ENCODE measurements at places on chromosomes 16 and 17.

GRCh38 chr17:78672871-78673371, 95.7 kb upstream of the DNAH17 start:
- DNase-seq: peak; percentile 18

GRCh38 chr17:3965118-3965800, 1.0 kb upstream of the ATP2A3 start:
- peak; percentile 90 for DNase-seq

- DNase-seq: no peak
Observed at GRCh38 chr16:19722981-19723380, 4.9 kb downstream of the IQCK start.

GRCh38 chr17:81057777-81058176, 22.8 kb downstream of the BAIAP2 start:
- DNase-seq: no peak

DNA sequence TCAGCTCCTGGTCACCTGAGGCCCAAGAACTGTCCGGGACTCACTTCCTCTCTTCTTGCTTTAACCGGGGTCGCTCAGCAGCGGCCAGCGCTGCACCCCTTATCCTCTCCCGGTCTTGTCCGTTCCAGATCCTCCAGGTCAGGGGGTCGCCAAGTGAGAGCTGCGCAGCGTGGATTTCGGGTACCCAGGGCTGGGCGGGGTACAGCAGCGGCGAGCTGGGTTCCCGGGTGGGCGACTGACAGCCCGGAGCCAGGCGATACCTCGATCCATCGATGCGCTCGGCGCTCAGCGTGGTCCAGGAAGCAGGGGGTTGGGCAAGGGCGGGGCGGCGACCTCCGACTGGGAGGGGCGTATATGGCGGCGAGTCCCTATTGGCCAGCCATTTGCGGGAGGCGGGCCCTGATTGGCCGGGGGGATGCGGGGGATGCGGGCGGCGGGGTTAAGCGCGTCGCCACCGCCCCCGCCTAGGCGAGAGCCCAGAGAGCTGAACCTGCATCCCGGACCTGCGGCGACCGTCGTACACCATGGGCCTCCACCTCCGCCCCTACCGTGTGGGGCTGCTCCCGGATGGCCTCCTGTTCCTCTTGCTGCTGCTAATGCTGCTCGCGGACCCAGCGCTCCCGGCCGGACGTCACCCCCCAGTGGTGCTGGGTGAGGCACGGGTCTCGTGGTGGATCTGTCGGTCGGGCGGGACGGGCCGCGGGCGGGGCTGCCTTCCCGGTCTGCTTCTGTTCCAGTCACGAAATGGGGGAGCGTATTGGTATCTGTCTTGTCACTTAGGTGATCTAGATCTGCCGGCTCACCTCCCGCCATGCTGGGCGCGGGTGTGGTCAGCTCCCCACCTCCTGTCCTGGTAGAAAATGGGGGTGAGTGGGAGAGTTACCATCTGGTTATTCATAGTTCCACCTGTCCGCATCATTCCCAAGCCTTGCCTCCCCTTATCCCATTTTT, at the start of gene PLA2G15:
PLA2G15 (plus strand) TSS at position 471 of the 951 bp plus-strand sequence; CDS start at position 525, 54 bp downstream.
- peak; percentile 83 for DNase-seq

- no peak for DNase-seq
Observed at GRCh38 chr16:54201200-54201599, 85.4 kb downstream of the IRX3 start.

DNA sequence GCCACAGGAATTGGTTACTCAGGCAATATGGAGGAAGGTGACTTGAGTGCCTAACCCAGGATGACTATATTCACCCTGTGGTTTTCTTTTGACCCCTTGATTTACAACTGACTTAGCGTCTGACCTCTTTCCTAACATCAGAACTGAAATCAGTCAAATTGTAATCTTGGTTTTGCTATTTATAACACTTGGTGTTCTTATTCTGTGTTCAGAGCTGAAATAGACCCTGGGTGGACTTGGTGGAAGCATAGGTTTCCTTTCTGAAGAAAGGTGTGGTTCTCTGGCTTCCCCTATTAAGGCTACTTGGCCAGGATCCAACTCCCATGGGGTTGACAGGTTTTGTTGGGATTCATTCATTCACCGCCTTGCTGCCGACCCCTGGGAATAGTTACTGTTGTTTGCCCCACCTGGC, 80.8 kb downstream of the CLEC16A start:
- DNase-seq: no peak
